Activated naive CD4-positive, alpha-beta T cell treated with anti-CD3 and anti-CD28 coated beads, Interleukin-2, amount 50 U/mL, for 72 hours (primary cell): ENCODE measurements at places on chromosomes 4 and X. TPM values are rescaled to one million over a fixed set of nuclear protein-coding genes. Genes with fewer than 3 reads are reported as not detected.

Gene CYBB
- total RNA-seq, result 0.06 TPM

Gene TMPRSS11B
- total RNA-seq, result not detected

Gene CYSLTR1
- total RNA-seq, result 7.8 TPM

Gene LRP2BP
- total RNA-seq, result 0.68 TPM

Gene TLR6
- total RNA-seq, result 3.7 TPM

Gene CHRNA9
- total RNA-seq, result not detected

Gene TMEM154
- total RNA-seq, result 17.1 TPM

Gene ZNF595
- total RNA-seq, result 9.8 TPM

Gene ADGRG4
- not detected for total RNA-seq

Gene PPP4R3C
- total RNA-seq, result not detected

Gene AVPR2
- total RNA-seq, result not detected

Gene SSX2
- not detected for total RNA-seq

Gene HMGN5
- 5.8 TPM for total RNA-seq

Gene ARHGAP36
- not detected for total RNA-seq

Gene CSAG3
- not detected for total RNA-seq

Gene FAM47E
- not detected for total RNA-seq

Gene IL2
- total RNA-seq, result 171 TPM

Gene USP53
- 16.7 TPM for total RNA-seq

Gene XG
- not detected for total RNA-seq
